Urinary bladder (tissue), 4 donors: ENCODE measurements at places on chromosomes 12 and 14. TPM values are rescaled to one million over a fixed set of nuclear protein-coding genes. Genes with fewer than 3 reads are reported as not detected.

SAMD15 gene
- 1.3 TPM for total RNA-seq

KLHDC1 gene
- total RNA-seq, result 21.6 TPM

SUDS3 gene
- 49.4 TPM for total RNA-seq

PLEK2 gene
- 4.0 TPM for total RNA-seq

SNW1 gene
- 59.5 TPM for total RNA-seq

SRP54 gene
- total RNA-seq, result 111 TPM

DNA sequence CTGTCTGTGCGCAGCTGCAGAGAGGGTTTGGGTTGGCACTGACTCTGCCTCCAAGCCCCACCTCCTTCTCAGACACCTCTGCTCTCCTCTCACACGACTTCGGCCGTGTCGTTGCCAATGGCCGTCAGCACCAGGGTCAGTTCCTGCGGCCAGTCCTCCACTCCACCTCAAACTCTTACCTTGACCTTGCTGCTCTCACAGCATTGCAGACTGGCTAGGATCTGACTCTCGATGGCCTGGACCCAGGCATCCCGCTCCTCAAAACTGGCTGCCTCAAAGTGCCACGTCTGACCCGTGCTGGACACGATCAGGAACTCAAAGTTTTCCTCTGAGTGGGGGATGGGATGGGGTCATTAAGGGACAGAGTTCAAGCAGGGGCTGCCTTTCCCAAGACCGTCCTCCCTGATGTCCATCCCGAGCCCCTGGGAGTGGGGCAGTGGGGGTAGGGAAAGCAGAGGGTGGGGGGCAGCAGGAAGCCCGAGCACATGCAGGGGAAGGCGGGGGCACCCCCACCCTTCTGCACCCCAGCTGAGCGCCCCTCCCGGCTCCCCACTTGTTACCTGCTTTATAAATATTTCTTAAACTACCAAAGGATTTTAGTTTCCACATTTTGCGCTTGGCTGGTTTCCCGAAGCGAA lies 10.7 kb downstream of the AGAP2 start:
- DNase-seq, result no peak

DNA sequence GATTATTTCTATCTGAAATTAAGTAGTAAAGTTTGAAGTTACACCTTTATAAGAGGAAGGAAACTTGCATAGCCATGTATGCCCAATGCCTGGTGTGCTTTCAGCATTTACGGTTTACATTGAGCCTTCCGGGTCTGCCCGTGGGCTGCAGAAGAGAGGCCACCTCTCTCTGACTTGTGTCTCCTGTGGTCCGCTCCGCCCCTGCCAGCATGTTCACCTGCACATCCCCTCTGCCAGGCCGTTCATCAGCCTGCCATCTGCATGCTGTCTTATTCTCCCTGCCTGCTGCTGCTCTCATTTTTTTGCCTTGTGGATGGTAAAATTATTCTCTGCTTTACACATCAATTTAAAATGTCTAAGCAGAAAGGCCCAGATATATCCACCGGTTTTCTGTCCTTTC lies 41.5 kb upstream of the DYNC1H1 start:
- no peak for DNase-seq

GRCh38 chr12:77372026-77372425 lies 306.7 kb upstream of the E2F7 start:
- no peak for DNase-seq

DNA sequence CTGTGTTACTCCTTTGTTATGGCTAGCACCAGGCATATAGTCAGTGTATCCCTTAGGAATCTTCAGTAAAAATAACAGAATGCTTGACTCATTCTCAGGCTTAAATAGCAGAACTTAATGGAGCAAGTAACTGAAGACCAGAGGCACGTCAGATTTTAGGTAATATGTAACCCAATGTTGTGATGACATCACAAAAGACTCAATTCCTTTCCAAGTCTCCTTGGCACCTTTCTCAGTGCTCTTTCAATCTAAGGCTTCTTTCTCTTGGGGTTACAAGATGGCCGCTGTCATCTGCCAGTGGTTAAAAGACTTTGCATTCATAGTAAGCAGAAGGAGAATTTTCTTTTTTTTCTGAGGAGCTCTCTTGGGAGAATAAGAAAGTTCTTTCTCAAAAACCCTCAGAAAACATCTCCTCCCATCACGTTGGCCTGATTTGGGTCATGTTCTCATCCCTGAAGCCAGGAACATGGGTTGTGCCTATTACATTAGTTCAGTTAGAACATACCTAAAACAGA lies 33.4 kb upstream of the DCN start:
- DNase-seq, result no peak

DNA sequence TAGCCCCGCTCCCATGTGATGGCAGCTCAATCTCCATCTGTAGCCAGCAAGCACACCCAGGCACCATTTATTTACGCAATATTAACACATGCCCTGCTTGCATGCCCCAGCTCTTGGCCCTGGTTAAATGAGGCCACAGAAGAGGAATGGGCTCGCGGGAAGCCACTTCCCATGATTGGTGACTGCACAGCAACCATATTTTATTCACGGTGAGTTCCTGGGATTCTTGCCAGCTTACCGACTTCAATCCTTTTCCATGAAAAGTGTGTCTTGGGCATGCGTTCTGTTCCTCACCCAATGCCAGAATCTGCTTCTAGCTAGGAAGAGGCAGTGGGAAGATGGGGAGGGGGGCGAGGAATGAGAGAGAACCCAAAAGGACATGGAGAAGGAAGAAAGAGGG lies 54.7 kb downstream of the PITPNM2 start:
- no peak for DNase-seq

DNA sequence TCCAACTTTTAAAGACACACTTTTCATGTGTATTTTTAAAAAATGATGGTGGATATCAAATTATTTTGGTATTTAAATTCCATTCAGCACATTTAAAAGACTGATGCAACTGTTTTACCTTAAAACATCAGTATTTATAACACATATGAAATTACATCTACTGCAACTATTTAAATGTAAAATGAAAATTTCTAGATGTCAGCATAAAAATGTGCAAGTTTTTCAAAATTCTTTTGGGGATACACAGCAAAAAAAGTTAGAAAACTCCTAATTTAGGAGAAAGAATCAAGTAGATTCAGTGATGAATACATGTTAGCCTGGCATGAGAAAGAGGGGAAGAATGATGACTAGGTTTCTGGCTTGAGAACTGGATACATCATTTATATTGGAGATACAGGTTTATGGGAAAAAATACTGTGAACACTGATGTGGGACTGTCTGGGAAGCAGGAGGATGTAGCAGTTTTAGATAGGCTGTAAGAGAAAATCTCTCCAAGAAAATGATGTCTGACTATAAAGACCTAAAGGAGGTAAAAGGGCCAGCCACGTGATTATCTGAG lies 9.2 kb downstream of the SOS2 start:
- DNase-seq, result no peak

GRCh38 chr12:47954058-47954457 lies 9.3 kb upstream of the TMEM106C start:
- DNase-seq, result no peak

- DNase-seq, result no peak
Observed at GRCh38 chr14:99357916-99358390, 86.0 kb upstream of the BCL11B start.

DNA sequence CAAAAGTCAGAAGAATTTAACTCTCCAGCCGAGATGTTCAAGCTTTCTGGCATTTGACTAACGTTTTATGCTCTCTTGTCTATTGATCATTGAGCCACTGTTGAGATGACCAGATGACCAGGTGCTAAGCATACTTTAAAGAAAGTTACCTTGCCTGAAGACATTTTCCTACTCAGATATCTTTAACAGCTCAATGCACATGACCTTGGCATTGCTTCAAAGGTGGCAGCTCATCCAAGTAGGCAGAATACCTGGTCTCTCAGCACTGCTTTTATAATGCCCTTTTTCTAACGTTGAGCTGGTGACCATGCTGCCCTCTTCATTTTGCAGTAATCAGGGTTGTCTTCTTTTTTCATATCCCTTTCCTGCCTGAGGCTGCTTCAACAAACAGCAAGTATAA lies 358.1 kb downstream of the RAD51B start:
- no peak for DNase-seq

DNA sequence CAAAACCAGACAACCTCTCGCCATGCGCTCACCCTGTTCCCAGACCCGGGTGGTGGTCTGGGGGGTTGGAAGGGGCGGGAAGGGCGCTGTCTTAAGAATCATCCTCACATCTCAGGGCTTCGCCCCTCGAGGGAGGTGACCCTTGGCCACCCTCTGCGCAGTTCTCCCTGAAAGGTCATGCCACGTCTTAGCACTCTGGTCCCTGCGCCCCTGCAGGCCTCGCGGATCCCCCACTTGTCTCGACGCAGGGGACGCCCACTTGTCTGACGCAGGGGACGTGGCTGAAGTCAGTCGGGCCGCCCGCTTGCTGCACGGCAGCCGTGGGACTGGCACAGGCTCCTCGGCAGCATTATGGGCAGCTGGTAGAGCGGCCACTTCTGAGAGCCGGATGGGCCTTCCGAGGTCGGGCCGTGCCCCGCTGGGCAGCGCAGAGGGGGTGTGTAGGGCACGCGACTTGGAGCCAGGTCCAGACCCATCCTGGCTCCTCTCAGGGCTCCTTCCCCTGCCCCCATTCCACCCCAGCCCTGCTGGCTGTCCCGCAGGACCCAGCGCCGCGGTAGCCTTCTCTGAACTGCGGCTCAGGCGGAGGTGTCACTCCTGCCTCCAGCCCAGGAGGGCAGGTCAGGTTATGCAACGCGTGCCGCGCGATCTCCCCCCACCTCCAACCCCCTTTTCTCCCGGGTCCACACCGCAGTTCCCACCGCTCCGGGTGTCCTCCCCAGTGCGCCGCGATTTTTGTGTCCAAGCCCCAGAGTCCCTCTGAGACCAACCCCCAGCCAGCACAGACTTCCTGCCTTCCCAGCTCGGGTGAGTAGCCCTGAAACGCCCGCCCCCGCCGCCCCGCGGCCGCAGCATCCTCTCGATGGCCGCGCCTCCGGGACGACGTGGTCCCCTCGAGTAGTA lies 40.9 kb upstream of the CAPRIN2 start:
- DNase-seq, result no peak

GRCh38 chr14:55301437-55302121 lies 30.4 kb downstream of the FBXO34 start:
- DNase-seq, result no peak

DNA sequence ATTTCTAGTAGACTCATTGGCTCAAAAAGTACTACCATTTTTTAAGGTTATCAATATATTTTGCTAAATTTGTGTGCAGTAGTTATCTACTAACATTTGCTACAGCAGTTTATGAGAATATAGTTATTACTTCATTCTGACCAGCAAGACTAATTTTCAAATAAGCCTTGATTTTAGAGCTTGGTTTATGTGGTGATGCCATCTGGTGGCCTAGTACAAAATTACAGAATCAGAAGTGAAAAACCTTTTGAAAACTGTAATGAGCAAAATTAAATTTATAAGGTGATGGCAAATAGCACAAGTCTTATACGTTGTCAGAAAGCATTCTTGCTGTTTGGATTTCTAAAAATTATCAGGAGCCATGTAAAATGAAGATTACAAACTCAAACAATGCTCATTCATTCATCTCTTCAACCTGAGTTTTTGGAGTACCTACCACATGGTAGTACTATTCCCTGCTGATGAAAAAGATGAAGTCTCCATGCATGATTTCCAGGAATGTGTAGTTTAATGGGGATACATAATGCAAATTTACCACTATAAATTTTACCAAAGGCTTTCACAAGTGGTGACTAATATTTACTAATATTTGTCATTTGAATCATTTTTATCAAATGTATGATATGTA lies 51.0 kb downstream of the MAGOHB start:
- DNase-seq, result peak; percentile 8

DNA sequence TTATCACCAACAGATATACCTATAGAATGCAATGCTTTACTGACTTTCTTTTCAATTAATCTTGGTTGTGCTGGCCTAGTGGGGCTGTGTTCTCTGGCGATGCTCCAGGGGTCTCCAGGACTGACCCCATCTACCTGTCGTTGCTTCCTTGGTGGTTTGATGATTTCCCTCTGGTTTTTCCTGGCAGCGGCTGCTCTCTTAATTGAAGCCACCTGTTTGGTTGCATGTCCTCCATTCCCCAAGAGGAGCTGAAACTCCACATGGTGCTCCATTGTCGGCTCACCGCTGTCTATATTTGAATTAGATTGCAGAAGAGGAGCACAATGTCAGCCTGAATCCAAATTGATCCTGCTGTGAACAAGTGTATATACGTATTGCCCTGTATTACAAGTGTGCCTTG lies 7.1 kb upstream of the IFNG-AS1 start:
- DNase-seq, result peak; percentile 36

- no peak for DNase-seq
Observed at GRCh38 chr12:92438641-92439419, 264.0 kb upstream of the PLEKHG7 start.

- DNase-seq, result no peak
Observed at GRCh38 chr12:116820064-116820656, 61.1 kb downstream of the HRK start.

GRCh38 chr12:70106347-70106746 lies 136.9 kb upstream of the CNOT2 start:
- no peak for DNase-seq

GRCh38 chr12:64145226-64145625 lies 76.9 kb downstream of the KICS2 start:
- DNase-seq, result no peak

- no peak for DNase-seq
Observed at GRCh38 chr12:41230756-41231155, 42.6 kb downstream of the PDZRN4 start.

GRCh38 chr14:62670526-62670925 lies 374.7 kb downstream of the KCNH5 start:
- DNase-seq, result no peak

GRCh38 chr12:51377099-51377984 lies 13.9 kb downstream of the GALNT6 start:
- DNase-seq, result peak; percentile 64

- DNase-seq, result no peak
Observed at GRCh38 chr14:23058654-23059504, 1.6 kb upstream of the CDH24 start.

DNA sequence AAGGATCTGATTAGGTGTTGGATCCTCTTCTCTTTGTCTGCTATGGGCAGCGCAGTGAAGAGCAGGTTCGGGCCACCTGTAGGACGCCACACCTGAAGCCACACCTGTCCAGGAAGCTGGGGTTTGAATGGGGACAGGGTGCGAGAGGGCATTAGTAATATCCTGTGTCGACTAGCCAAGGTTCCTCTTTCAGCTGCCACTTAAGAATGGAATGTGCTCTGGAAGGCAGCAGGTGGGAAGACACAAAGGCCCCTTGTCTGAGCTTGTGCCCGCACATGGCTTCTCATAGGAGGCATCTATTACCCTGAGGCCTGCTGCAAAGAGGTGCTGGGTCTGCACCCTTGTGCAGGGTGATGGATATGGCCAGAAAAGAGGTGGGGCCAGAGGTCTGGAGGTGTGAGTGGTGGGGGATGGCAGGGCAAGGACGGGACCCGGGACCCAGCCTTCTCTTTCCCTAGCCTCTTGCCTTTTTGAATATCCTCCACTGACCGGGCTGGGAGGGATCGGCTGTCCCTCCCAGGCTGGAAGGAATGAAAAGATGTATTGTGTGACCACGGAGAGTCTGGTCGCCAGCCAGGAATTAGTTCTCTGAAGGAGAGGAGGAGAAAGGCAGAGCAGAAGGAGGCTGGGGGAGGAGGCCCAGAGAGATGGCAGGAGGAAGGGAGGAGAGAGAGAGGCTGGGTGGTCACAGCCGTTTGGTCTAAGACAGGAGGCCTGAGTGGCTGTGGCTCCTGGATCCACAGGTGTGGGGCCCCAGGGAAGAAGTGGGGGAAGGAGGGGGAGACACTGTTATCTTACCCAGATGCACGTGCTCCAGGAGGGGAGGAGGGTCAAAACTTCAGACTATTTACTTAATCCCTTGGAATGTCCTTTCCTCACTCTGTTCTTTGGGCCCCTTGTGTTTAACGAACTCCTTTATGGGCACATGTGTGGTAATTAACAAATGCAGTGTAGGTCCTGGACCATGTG lies 101.5 kb downstream of the SMOC1 start:
- no peak for DNase-seq

GRCh38 chr12:62698701-62699101 lies 232.1 kb downstream of the MON2 start:
- no peak for DNase-seq
